Neuronal stem cell (in vitro differentiated cells): ENCODE measurements at places on chromosomes 12 and 14.

DNA sequence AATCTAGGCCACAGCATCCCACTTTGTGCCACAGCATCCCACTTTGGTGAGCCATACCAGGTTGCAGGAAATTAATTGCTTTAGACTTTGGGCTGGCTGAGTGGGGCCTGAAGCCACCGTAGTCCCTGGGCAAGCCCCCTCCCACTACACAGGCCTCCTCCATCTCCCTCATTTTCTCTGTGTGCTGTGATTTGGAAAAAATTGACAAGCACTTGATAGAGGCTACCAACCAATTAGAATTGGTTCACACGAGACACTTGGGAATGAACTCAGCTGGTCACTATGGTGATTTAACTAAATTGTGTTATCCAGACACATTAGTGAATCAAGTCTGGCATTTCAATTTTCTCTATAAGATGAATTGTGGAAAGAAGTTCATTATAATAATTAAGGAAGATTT is 481.1 kb downstream of the DIO2 start:
- H3K36me3 ChIP-seq: no peaks in the 10 kb centered on the region
- no peak for DNase-seq
- no peak overlapping the region for H3K27ac ChIP-seq
- H3K27me3 ChIP-seq: no peaks in the 10 kb centered on the region
- no peak overlapping the region for H3K4me3 ChIP-seq

DNA sequence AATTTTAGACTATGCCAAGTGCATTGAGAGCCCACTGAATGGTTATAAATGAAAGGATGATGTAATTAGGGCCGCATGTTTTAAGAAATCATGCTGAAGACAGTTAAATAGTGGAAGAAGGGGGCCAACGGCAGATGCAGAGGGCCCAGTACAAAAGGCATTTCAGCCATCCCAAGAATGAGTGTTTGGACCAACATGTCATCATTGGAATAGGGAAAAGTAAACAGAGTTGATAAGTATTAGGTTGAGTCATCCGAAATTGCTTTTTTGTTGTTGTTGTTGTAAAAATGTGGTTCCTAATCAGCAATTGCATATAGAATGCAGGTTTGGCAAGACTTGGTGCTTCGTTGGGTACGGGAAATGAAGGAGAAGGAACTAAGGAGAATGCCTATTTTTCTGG is 29.5 kb downstream of the BMP4 start:
- H3K36me3 ChIP-seq: no peaks in the 10 kb centered on the region
- DNase-seq: no peak
- no peak overlapping the region for H3K4me3 ChIP-seq
- no peak overlapping the region for H3K27ac ChIP-seq
- no peaks in the 10 kb centered on the region for H3K4me1 ChIP-seq

DNA sequence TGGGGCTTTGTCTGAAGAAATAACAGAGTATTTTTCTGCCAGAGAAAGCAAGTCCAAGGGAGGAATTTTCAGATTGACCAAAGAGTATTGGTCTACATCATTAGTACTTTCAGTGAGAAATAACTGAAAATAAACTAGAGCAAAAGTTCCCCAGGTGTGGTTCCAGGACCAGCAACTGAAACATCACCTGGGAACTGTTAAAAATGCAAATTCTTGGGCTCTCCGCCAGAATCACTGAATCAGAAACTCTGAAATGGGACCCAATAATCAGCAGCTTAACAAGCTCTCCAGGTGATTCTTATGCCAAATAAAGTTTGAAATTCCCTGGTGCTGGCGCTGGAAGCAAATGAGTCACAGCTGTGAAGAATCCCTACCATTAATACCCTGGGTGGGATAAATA is 52.1 kb downstream of the EIF2S3B start:
- no peak for DNase-seq
- H3K4me1 ChIP-seq: no peaks in the 10 kb centered on the region
- no peaks in the 10 kb centered on the region for H3K27me3 ChIP-seq
- no peak overlapping the region for H3K4me3 ChIP-seq
- H3K36me3 ChIP-seq: no peaks in the 10 kb centered on the region

- DNase-seq: no peak
- no peak overlapping the region for H3K27ac ChIP-seq
- H3K4me3 ChIP-seq: no peak overlapping the region
- H3K4me1 ChIP-seq: peaks cover 40% of the 10 kb centered on the region
- no peaks in the 10 kb centered on the region for H3K27me3 ChIP-seq
- no peaks in the 10 kb centered on the region for H3K36me3 ChIP-seq
Measured at GRCh38 chr14:76917745-76918255, 91.6 kb downstream of the LRRC74A start.

DNA sequence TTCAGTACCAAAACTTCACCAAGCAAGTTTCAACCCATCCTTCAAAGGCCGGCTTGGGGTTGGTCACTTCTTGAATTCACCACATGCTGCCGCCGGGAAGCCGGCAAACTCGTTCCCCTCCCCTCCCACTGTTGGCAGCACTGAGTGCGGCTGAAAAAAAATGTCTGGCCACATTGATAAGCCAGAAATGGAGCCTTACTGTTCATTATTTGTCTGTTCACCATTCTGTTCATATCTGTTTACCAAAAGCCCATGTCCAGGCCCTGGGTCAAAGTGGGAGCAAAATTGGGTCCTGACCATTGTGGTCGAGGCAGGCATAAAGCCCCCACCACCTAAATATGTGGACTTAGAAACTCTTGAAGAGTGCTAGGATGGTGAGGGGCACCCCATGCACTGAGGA is 7.3 kb upstream of the HSP90AA1 start:
- H3K27ac ChIP-seq: no peak overlapping the region
- no peaks in the 10 kb centered on the region for H3K36me3 ChIP-seq
- no peak overlapping the region for H3K4me3 ChIP-seq
- no peaks in the 10 kb centered on the region for H3K27me3 ChIP-seq

- H3K27ac ChIP-seq: no peak overlapping the region
- no peaks in the 10 kb centered on the region for H3K36me3 ChIP-seq
- no peak overlapping the region for H3K4me3 ChIP-seq
- no peaks in the 10 kb centered on the region for H3K4me1 ChIP-seq
- no peaks in the 10 kb centered on the region for H3K27me3 ChIP-seq
Measured at GRCh38 chr12:117863002-117863709, 105.6 kb downstream of the KSR2 start.

- no peaks in the 10 kb centered on the region for H3K27me3 ChIP-seq
- no peaks in the 10 kb centered on the region for H3K36me3 ChIP-seq
- no peak overlapping the region for H3K27ac ChIP-seq
- no peak overlapping the region for H3K4me3 ChIP-seq
Measured at GRCh38 chr14:62947301-62947700, 98.0 kb downstream of the KCNH5 start.

DNA sequence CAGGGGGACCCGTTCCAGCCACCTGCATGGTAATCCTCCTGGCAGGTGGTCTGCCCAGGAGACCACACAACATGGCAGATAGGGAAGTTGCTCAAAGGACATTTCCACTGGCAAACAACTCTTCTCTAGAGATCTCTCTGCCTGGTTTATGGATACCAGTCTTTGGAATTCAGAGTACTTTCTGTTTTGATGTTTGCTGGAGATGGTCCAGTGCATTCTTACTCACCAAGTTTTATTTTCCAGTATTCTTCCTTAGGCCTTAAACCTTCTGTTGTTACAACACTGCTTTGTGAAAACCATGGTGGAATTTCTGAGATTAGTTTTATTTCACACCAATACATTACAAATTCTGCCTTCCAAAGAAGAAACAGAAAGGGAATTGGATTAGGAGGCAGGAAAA is 428.3 kb downstream of the FUT8 start:
- H3K4me1 ChIP-seq: no peaks in the 10 kb centered on the region
- no peak overlapping the region for H3K27ac ChIP-seq
- H3K36me3 ChIP-seq: no peaks in the 10 kb centered on the region
- no peaks in the 10 kb centered on the region for H3K27me3 ChIP-seq

GRCh38 chr12:21568115-21568514 is 36.5 kb downstream of the GYS2 start:
- no peak overlapping the region for H3K4me3 ChIP-seq
- no peak overlapping the region for H3K27ac ChIP-seq
- H3K27me3 ChIP-seq: no peaks in the 10 kb centered on the region
- no peaks in the 10 kb centered on the region for H3K4me1 ChIP-seq
- H3K36me3 ChIP-seq: no peaks in the 10 kb centered on the region

DNA sequence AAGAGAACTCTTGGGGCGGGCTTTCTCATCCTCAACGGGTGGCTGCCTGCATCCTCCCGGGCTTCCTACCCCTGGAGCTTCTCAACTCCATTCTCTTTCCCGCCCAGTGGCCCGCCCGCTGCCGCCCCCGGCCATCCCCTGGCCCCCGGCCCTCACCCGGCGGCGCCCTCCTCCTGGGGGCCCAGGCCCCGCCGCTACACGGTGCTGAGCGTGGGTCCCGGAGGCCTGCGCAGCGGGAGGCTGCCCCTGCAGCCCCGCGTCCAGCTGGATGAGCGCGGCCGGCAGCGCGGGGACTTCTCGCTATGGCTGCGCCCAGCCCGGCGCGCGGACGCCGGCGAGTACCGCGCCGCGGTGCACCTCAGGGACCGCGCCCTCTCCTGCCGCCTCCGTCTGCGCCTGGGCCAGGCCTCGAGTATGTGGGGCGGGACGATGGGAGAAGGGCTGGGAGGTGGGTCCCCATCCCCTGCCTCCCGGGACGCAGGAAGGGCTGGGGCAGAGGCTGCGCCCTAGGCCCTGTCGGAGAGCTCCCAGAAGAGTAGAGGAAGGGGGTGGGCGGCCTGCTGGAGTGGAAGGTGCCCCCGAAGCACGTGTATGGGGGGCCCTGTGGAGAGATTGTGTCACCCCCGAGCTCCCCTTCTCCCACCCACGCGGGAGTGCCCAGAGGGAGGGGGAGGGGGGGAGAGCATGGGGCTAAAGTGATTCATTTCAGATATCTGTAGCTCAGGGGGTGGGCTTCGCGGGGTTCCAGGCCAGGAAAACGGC is 1.5 kb downstream of the LAG3 start:
- H3K4me3 ChIP-seq: no peak overlapping the region
- H3K36me3 ChIP-seq: peaks cover 73% of the 10 kb centered on the region
- DNase-seq: no peak
- H3K4me1 ChIP-seq: peaks cover 46% of the 10 kb centered on the region
- no peak overlapping the region for H3K27ac ChIP-seq
- H3K27me3 ChIP-seq: no peaks in the 10 kb centered on the region

- H3K4me1 ChIP-seq: no peaks in the 10 kb centered on the region
- no peak overlapping the region for H3K27ac ChIP-seq
- H3K4me3 ChIP-seq: no peak overlapping the region
- no peaks in the 10 kb centered on the region for H3K27me3 ChIP-seq
- H3K36me3 ChIP-seq: no peaks in the 10 kb centered on the region
Measured at GRCh38 chr12:64999148-64999425, 122.0 kb downstream of the WIF1 start.

DNA sequence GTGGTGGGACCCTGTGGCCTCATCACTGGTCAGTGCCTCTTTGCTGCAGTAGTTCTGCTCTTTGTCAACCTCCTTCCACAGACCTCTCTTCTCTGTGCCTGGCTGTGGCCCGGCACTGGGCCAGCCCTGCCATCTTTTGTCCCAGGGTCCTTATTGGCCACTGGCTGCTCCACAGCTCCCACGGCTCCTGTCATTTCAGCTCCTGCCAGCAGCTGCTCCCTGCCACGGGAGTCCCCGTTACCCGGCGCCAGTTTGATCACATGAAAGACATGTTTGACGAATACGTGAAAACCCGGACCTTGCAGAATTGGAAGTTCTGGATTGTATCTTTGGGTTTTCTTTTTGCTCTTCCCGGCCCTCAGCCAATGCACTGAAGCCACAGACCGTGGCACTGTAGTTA is 35.4 kb downstream of the IL31 start:
- no peaks in the 10 kb centered on the region for H3K27me3 ChIP-seq
- H3K4me1 ChIP-seq: no peaks in the 10 kb centered on the region
- H3K36me3 ChIP-seq: peaks cover 14% of the 10 kb centered on the region

DNA sequence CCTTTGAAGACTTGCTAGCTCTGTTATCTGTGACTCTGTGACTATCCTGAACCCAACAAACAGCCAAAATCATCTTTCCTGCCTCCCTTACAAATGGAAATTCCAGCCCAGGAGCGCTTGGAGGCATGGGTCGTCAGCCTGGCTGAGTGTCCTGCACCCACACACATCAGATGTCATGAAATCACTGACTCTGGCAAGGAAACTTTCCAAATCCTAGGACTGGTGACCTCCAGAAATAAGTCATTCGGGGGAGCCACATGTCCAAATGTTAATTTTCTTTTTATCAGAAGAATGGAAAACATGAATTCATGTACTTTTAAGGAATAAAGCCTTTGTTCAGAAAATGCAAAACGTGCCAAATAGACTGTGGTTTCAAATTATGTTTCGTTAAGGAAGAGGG is 96.3 kb upstream of the EVL start:
- peaks cover 14% of the 10 kb centered on the region for H3K4me1 ChIP-seq
- DNase-seq: no peak
- no peak overlapping the region for H3K27ac ChIP-seq
- no peaks in the 10 kb centered on the region for H3K36me3 ChIP-seq

GRCh38 chr12:52984136-52984535 is 22.1 kb upstream of the EIF4B start:
- H3K4me3 ChIP-seq: no peak overlapping the region
- H3K36me3 ChIP-seq: no peaks in the 10 kb centered on the region
- DNase-seq: no peak
- H3K27me3 ChIP-seq: no peaks in the 10 kb centered on the region
- H3K4me1 ChIP-seq: peaks cover 2% of the 10 kb centered on the region

DNA sequence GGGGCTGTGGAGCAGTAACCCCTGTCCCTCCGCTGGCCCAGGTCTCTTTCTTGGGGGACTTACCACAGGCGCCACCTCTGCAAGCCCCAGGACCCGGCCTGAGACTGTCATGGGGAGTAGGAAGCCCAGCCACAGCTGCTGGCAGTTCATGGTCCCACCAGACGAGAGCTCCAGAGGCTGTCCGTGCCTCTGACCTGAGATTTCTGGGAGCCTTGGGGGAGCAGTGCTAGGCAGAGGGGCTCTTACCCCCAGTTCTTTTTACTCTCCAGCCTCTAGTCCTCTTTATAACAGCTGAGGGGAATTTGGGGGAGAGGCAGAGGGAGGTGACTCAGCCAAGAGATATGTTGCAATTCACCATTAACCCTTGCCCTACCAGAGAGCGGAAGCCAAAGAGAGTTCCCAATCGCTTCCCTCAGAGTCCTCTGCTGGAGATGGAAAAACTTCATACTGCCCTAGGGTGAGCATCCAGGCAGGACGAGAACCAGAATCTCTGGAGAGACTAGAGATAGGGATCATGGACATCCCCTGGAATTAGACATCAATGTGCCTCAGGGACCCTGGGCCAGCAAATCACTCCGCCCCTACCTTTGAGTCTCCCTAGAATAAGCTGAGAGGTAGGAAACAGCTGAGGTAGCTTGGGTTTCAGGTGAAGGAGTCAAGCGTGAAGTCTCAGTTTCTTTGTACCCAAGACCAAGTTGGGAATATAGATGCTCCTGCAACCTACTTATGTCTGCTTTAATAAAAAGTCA is at the start of gene MMP19:
Gene MMP19, minus strand, starts transcription at position 256 of the 749 bp plus-strand sequence. Its CDS starts 106 bp downstream, at position 150.
- DNase-seq: no peak
- H3K27ac ChIP-seq: no peak within 1 kb of the TSS
- H3K4me1 ChIP-seq: peaks cover 13% of the 10 kb centered on the region

- no peaks in the 10 kb centered on the region for H3K27me3 ChIP-seq
- no peak overlapping the region for H3K27ac ChIP-seq
- no peaks in the 10 kb centered on the region for H3K4me1 ChIP-seq
- H3K4me3 ChIP-seq: no peak overlapping the region
Measured at GRCh38 chr12:110249716-110250225, 31.3 kb upstream of the ATP2A2 start.
